Trophoblast cell (in vitro differentiated cells and primary cell): ENCODE measurements at places on chromosomes 11 and 22.
A peak's percentile ranks its signal among the peaks of the same experiment; 100 is the strongest.

DNA sequence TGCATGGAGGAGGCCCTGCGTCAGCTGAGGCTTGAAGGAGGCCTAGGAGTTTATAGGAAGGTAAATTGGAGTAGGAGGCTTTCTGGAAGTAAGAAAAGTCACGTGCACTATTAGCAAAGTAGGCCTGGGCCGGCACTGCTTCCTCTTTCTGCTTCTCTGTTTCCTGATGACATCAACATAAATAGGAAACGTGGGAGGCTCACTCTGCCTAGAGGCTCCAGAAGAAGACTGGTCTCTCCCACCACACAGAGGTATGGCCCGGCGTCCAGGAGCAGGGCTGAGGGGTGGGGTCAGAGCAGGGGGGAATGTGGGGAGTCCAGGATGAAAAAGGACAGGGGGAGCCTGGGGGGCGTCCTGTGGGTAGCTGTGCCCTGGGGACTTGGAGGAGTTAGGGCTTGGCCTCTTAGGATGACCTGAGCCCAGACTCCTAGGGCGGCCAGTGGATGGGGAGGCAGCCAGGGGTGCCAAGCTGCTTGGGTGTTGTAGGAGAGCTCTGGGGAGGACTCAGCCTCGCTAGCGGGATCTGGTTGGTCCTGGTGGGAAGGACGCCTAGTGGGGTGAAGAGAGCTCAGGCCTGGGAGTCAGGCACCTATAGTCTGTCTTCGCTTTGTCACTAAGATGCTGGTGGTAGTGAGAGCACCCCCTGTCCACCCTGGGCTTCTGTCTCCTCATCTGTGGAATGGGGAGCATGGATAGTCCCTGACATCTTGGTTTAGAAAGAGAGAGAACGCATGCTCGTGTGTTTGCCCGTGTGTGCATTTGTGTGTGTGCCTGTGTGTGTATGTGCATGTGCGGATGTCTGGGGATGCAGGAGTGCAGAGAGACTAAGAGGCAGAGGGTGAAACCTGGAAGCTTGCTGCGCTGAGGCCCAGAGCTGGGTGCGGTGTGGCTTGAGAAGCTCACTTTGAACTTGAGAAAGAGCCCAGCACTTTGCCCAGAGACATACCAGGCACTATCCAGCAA, at the start of gene CSF2RB:
Gene CSF2RB, plus strand, starts transcription at position 202 of the 963 bp plus-strand sequence. CDS start 8,580 bp downstream, outside the sequence.
- DNase-seq: peak; percentile 71

DNA sequence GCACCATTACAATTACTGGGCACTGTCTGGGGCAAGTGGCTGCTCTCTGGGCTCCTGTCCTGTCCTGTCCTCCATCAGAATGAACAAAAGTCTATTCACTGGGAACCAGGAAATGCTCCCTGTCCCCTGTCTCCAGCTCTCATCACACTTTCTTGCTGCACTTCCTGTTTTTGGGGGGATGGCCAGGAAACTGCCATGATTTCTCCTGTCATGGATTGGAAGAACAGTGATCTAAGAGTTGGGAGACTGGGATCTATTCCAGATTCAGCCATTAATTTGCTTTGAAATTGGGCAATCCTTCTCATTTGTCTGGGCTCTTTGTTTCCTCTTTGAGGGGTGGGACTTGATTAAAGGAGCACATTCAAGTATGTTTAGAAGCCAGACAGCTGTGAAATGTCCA, 61.4 kb upstream of the KIRREL3 start:
- no peak for DNase-seq

DNA sequence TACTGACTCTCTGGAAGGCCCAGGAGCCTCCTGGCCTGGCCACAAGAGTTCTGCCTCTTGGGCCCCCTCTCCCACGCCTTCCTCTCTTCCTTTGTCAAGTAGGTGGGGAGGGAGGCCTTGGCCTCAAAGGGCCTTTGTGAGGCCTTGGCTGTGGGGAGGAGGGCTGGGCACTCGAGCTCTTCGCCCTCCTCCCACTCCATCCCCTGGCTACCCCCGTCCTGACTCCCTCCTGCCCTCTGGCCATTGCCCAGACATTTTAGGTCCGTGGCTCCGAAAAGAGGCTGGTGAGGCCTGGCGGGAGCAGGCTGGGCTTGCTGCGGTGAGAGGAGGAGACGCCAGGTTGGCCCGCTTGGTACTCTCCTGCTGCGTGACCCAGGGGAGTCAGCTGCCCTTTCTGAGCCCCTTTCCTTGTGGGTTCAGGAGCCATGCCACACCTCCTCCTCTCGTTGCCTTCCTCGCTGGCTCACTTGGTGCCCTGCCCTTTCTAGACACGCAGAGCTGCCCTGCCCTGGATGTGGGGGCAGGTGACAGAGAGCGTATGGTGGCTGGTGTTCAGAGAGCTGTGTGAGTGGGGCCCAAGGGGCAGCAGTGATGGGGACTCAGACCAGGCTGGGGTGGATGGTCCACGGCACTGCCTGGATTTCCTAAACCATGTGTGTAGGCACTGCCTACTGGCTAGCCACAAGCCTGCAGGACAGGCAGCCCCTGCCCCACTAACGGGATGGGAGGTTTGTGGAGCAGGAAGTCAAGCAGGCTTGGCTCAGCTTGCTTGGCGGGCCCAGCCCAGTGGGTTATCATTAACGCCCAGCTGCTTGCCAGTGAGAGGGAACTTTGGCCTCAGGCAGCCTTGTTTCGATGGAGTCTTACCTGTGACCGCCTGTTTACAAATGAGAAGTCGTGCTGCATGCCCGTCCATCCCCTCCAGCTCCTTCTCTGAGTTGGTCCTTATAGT, 15.8 kb upstream of the OMP start:
- DNase-seq: no peak

GRCh38 chr22:37253126-37253660, 9.1 kb upstream of the RAC2 start:
- no peak for DNase-seq

DNA sequence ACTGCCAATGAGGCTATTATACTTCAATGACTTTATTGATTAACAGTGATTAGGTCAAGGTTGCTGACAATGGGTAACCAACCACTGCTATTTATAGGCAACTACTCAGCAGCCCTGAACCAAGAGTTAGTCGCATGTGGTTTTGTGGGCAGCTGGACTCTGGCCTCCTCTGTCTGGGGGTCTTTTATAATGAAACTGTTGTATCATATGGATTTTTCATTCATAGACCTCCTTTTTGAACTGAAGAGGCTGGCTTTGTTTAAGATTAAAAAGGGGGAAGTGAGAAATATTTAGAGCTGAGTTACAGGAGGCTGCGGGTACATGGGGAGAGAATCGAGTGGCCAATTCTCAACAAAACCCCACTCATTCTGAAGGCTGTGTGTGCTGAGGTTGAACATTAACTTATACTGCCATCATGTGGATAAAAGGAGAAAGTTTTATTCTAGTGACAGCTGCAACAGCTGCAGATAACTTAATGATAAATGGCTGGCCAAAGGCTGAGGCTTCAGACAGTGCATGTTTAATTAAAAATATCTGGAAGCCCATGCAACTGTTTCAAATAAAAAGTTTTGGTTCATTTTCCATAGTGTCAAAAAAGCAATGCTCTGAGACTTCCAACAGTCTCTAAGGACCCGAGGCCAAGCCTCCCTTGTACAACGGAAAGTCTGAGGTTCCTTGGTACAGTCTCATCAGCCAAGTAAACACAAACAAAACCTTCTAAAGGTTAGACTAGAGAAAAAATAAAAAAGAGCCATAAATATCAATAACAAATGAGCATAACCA, 682.6 kb downstream of the KCNA4 start:
- DNase-seq: no peak

DNA sequence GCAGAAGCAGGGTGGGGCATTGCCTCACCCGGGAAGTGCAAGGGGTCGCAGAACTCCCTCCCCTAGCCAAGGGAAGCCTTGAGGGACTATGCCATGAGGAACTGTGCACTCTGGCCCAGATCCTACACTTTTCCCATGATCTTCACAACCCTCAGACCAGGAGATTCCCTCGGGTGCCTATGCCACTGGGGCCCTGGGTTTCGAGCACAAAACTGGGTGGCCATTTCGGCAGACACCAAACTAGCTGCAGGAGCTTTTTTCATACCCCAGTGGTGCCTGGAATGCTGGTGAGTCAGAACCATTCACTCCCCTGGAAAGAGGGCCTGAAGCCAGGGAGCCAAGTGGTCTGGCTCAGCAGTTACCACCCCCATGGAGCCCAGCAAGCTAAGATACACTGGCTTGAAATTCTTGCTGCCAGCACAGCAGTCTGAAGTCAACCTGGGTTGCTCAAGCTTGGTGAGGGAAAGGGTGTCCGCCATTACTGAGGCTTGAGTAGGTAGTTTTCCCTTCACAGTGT, 573.7 kb upstream of the ANO3 start:
- no peak for DNase-seq

- DNase-seq: no peak
Observed at GRCh38 chr11:64660706-64661105, 62.3 kb downstream of the NRXN2 start.

DNA sequence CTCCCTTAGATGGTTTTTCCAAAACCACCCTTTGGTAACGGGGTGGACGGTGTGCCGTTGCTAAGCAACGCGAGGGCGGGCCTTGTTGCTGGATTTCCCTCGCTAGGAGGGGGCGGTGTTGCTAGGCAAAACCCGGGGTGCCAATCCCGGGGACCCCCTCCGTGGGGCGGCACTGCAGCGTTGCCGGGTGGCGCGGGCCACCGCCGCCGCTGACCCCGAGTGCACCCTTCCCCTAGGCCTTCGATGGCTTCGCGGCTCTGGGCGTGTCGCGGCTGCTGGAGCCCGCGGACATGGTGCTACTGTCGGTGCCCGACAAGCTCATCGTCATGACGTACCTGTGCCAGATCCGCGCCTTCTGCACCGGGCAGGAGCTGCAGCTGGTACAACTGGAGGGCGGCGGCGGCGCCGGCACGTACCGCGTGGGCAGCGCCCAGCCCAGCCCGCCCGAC, 8.9 kb downstream of the EHBP1L1 start:
- DNase-seq: no peak

GRCh38 chr11:19574916-19575315, 137.7 kb upstream of the NAV2 start:
- DNase-seq: no peak

GRCh38 chr11:35539781-35540281, 14.4 kb upstream of the PAMR1 start:
- peak; percentile 63 for DNase-seq

DNA sequence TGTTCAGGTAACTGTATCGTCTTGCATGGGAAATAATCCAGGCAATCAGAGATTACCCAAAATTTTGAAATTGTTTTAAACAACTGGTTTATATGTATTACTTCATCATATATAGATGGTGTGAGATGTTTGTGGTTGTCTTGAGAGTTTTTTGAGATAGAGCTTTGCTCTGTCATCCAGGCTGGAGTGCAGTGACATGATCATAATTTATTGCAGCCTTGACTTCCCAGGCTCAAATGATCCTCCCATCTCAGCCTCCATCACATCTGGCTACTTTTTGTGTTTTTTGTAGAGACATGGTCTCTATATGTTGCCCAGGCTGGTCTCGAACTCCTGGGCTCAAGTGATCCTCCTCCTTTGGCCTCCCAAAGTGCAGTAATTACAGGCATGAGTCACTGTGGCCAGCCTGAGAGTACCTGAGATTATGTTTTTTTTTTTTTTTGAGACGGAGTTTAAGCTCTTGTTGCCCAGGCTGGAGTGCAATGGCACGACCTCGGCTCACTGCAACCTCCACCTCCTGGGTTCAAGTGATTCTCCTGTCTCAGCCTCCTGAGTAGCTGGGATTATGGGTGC, 11.5 kb downstream of the CTNND1 start:
- DNase-seq: no peak

GRCh38 chr22:27438271-27438980, 363.1 kb downstream of the MN1 start:
- no peak for DNase-seq

DNA sequence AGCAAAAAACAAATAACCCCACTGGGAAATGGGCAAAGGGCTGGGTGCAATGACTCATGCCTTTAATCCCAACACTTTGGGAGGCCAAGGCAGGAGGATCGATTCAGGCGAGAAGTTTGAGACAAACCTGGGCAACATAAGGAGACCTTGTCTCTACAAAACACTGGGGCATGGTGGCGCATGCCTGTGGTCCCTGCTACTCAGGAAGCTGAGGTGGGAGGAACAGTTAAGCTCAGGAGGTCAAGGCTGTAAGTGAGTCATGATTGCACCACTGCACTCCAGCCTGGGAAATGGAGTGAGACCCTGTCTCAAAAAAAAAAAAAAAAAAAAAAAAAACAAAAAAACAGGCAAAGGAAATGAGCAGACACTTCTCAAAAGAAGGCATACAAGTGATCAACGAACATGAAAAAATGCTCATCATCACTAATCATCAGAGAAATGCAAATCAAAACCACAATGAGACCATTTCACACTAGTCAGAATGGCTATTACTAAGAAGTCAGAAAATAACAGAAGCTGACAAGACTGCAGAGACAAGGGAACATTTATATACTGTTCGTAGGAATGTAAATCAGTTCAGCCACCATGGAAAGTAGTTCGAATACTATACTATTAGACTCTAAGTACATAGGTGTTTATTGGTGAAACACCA, 48.2 kb upstream of the SMCO4 start:
- peak; percentile 40 for DNase-seq

DNA sequence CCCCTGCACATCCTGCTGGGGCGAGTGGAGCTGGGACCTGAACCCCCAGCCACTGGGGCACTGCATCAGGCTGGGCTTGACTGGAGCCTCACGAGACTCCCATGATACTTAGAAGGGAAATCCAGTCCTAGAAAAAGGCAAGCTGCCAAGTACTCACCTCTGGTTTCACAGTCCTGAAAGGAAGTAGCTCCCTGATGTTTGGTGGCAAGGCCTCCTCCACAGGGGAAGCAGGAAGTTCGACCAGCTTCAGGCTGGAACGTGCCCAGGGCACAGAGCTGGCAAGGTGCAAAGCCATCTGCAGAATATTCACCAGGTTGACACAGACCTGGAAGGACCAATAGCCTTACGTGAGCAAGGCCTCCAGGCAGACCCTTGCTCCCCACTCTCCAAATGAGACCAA, 26.8 kb upstream of the NRIP3 start:
- no peak for DNase-seq

GRCh38 chr22:37906364-37907008, 389 bp downstream of the MICALL1 start:
- no peak for DNase-seq
